ENCODE measurements at places on chromosomes 16 and 17.

- DNase-seq: no peak
Observed at GRCh38 chr16:27251541-27252205, 16.9 kb downstream of the NSMCE1 start.

DNA sequence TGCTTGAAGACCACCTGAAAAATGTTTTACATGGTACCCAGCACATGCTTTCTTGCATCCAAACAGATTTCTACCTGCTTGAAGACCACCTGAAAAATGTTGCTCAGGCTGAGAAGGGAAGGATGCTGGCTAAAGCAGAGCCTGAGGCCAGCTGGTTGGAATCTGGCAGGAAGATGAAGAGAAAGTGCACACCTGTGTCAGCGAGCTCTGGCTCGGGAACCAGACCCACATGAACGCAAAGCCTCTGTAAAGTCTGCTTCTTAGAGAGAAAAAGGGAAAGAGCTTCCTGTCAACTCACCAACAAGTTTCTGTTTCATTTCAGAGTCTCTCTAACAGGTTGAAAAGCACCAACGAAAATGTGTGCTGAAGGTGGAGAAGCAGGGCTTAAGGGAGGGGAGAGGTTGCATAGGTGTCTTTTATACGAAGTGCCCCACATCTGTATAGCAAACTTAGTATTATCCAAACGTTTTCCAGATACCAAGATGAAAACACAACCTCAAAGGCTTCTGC is 226.0 kb downstream of the TOX3 start:
- no peak for DNase-seq

DNA sequence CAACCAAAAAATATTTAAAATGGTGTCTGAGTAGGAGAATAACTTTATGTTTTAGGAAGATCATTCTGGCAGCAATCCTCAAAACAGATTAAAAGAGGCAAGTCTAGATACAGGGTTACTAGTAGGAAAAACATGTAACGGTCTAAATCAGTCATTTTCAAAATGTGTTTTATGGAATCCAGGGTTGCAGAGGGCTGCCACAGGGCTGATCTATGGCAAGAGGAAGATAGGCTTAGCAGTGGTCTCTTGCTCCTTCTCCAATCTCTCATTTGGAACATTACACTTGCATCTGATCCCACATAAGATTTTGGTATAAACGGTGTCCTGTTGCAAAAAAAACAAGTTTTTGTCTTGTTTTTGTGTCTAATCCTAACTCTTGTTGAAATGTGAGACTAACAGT is 9.2 kb downstream of the IKZF3 start:
- DNase-seq: no peak

- DNase-seq: peak; percentile 70
Observed at GRCh38 chr17:29929006-29929532, 959 bp downstream of the SSH2 start.

- no peak for DNase-seq
Observed at GRCh38 chr16:20380782-20381181, 23.8 kb downstream of the PDILT start.

DNA sequence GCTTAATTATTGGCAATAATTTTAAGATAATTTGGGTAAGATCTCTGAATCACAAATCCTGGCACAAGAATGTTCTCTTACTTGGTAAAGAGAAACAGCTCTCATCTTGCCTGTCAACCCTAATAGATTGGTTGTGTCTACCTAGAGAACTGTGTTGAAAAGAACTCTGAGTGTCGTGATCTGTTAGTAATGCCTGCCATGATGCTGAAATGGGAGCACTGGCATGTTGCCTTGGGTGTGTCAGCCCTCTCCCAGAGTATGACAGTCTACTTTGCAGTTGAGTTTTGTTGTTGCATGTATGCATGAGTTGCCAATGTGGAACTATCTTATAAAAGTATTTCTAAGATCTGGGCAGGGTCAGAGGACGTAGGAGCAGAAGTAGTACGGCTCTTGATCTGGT is 221.4 kb downstream of the MAF start:
- no peak for DNase-seq
